Bronchial epithelial cell (primary cell): ENCODE measurements at places on chromosomes 16 and 17. TPM values are rescaled to one million over a fixed set of nuclear protein-coding genes. Genes with fewer than 3 reads are reported as not detected.

Gene NECAB2
- total RNA-seq, result not detected in 2 replicates

GRCh38 chr17:73841431-73842060 is 197.3 kb upstream of the SDK2 start:
- peak; percentile 15 for DNase-seq

Gene CENPT
- total RNA-seq, result 10.3 and 10.9 TPM in 2 replicates

DNA sequence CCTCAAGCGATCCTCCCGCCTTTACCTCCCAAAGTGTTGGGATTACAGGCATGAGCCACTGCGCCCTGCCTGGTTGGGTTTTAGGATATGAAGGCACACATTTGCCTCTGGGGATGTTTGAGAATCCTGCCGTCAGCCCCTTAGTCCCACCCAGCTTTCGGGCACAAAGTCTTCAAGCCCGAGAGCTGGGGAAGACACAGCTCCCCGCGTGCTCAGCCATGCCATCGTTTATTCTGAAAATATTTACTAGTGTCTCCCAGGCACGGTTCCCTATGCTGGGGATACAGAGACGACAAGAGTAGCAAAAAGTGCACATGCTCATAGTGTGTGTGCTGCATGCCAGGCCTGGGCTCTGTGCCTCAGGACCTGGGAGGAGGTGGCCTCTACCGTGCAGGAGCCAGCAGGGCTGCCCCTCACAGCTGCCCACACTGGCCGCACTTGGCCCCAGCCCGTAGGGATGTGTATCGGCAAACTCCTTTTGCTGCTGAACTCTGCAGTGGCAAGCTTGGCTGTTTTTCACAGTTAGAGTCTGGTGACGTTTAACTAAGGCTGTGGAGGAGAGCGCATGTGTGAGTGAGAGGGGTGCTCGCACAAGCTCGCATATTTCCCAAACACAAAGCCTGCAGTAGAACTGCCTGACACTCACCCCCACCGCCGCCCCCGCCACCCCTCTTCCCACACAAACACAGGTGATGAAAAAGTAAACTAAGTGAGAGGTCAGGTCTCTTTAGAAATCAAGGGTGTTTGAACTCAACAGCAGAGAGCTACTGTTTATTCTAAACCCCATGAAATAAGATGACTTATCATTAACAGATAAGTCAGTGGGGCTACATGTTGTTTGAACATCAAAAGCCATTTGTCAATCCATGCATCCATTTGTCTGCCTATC is 266.4 kb downstream of the MRTFB start:
- DNase-seq, result peak; percentile 38

DNA sequence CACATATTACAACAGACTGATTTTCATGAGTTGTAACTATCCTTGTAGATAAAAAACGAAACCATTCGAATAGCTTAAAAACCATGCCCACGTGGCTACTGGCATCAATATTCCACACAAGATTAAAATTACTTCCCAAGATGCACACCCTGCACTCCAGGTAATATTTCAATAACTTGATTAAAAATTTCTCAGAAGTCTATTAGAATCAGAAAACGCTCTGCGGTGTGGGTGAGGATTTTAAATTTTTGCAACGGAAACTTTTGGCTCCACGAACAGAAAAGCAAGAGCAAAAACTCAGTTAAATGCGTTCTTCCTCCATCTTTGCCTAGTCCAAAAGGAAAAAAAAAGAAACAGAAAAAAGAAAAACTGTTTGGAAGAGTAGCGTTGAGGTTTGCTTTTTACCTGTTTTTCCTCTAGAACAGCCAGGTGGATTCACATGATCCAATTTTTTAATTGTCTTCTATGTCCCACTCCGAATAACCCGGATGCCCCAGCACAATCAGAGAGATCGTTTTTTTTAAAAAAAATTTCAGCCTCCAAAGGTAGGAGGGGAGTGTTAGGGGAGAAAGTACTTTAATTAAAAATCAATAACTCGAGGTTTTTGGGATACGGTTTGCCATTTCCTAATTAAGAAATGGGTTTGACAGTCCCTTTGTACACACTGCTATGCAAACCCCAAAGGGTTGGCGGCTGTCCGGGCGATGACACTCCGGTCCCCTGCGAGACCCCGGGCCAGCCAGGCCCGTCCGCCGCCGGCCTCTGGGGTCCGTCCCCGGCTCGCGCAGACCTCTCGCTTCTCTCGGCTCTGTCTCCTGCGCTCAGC is 708 bp upstream of the NFAT5 start:
- DNase-seq, result peak; percentile 24

DNA sequence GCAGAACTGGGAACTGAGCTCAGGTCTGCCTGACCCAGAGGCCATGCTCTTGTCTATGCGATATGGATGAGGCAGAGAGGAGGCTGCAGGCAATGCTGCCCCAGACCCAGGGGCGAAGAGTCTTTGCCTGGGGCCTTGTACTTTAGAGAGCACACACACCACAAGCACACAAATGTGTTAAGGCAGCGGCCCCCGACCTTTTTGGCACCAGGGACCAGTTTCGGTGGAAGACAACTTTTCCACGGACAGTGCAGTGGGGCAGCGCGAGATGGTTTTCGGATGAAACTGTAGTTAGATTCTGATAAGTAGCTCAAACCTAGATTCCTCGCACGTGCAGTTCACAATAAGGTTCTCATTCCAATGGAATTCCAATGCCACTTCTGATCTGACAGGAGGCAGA is 6.7 kb downstream of the MT4 start:
- DNase-seq, result no peak
